ENCODE measurements at places on chromosomes 1 and 21.

GRCh38 chr1:116352349-116352813 is 20.7 kb upstream of the ATP1A1 start:
- no peak for DNase-seq

DNA sequence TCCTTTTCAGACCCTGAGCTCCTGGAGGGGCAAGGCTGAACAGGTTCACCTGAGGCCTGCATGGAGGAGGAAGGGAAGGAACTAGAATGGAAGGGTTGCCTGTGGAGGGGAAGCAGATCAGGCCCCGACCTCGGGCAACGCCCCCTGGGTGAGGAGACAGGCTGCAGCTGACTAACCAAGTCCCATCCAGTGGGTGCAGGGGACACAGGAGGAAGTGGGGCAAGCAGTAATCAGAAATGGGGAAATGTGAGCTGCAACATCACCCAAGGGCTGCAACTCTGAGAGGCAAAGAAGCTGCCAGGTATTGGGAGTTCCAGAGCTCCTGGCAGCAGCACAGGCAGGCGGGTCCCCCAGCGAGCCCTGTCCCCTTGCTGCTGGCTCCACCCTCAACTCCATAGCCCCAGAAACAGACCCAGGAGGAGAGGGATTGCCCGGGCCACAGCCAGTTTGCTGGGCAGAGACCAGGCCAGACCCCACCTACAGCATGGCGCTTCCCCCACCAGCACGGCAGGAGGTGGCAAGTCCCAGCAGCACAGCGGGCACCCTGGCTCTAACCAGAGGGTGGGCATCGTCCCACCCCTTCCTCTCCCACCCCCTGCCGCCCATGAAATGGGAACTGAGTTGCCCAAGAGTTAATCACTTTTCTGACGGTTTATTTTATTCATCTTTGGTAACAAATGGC is 38.5 kb downstream of the MRPL37 start:
- no peak for DNase-seq

DNA sequence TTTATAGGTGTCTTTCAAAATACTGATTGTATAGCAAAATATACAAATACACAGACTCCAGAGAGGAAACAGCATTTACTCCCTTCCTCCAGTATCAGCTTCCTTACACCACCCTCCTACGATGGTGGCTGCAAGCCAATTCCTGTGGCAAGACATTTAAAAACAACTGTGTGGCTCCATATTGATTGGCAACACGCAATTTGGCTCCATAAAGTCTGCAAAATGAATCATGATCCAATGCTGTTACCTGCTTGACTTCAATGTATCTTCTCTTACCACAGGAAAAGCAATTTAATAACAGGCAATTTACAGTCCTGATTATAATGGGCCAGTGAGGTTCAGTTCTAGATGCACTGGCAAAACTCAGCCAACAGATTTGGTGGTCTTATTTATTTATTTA is 19.7 kb upstream of the ATP6V1G3 start:
- DNase-seq: no peak

GRCh38 chr1:14969006-14969405 is 184.5 kb upstream of the TMEM51 start:
- DNase-seq: no peak

GRCh38 chr1:207188901-207189300 is 84.9 kb downstream of the C4BPA start:
- DNase-seq: no peak

DNA sequence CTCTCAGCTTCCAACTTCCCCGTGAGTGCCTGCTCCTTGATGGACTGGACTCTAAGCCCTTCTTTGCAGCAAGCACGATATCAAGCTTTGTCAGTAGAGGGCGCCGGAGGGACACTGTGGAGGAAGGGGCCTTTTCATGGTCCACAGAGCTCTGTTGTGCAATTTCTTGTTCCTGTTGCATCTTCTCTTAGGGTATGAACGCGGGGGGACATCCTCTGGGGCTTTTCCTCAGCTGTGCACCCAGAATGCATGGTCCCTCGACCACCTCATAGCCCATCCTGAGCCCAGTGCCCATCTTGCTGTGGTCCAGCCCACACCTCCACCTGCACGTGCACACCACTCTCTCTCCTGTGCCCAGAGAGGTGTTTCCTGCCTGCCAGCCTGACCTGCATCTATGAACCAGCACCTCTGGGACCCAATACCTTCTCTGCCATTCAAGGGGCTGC is 556.8 kb downstream of the PTPRU start:
- peak; percentile 68 for DNase-seq

GRCh38 chr1:200874694-200875093 is 1.9 kb downstream of the GPR25 start:
- no peak for DNase-seq

DNA sequence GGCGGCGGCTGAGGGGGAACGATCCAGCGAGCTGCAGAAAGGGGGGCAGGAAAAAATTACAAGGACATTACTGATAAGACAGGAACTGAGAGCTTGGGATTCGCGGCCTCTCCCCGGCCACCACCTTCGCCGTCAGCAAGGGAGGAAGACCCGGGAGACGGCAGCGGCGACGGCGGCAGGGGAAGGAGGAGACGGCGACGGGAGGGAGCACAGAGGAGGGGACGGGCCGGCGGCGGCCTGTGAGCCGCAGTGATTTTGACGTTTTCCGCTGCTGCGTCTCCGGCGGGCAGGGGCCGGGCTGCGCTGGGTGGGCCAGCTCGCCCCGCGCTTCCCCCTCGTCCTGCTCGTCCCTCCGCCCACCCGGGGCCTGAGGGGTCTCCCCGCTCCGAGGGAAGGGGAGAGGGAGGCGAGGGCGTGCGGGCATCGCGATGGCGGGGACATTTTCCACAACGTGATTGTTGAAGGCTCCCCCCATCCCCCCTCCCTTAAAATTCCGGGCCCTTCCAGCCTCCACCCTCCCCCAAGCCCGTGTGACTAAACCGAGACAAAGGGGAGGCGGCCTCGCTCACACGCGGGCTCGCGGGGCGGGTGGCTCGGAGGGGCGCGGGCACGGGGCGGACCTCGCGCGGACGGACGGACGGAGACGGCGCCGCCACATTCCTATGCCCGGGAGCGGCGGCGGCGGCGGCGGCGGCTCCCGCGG is 407 bp downstream of the CAMSAP2 start:
- peak; percentile 81 for DNase-seq

DNA sequence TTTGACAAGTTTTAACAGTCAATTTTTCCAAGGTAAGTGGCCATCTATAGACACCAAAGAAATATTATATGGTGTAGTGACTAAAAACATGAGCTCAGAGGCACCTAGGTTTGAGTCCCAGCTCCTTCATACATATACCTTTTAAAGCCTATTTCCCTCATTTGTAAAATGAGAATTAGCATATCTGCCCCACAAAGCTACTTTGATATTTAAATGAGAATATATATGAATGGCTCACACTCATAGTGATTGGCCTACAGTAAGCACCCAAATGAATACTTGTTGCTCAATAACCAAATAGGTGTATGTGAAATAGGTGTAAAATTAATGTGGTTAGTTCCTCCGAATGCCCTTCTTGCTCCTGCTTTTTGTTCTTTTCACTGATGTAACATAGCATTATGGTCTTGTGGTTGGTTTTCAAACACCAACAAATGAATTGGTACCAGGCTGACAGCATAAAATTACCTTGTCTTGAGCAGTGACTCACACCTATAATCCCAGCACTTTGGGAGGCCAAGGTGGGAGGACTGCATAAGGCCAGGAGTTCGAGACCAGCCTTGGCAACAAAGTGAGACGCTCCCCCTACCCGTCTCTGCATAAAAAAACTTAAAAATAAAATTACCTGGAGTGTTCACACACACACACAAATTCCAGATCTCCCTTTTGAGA is 25.3 kb downstream of the CNIH4 start:
- DNase-seq: no peak

DNA sequence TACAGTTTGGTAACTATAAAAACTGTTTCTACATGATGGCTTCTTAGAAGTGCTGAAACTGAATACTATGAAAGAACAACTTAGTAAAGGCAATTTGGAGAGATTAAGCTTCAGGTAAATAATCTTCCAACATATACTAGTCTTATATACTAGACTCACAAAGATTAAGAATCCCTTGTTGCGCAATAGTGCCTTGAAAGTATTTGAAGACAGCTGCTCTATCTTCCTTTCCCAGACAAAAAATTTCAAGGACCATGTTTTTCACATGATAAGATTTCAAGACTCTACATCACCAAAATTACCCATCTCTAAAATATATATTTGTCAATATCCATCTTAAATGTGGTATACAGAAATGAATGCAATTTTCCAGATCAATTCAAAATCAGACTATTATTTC is 37.7 kb upstream of the ASPM start:
- no peak for DNase-seq

DNA sequence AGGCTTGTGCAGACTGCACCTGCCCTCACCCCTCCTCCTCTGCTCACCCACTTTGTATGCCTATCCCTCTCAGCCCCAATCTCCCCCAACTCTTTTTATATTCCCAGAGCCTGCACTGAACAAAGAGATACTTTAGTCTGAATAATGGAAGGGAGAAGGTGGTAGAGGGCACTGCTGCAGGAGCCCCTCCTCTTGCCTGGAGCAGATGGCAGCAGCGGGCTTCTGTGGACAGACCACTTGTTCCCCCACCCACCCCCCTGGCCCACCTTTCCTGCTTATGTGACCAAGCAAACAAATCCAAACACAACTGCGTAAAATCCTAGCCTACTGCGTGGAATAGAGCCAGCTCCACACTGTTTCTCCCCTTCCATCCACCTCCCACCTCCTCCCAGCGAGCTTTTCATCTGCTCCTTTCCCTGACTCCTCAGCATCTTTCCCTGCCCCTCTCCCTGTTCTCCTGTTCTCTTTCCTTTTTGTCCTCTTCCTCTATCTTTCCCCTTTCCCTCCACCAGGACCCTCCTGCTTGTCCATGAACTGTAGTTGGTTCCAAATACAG is 27.5 kb downstream of the RGS8 start:
- DNase-seq: no peak

- no peak for DNase-seq
Measured at GRCh38 chr1:162417650-162418049, 5.7 kb upstream of the SH2D1B start.

GRCh38 chr1:6440198-6441126 is 15.9 kb downstream of the ESPN start:
- no peak for DNase-seq

DNA sequence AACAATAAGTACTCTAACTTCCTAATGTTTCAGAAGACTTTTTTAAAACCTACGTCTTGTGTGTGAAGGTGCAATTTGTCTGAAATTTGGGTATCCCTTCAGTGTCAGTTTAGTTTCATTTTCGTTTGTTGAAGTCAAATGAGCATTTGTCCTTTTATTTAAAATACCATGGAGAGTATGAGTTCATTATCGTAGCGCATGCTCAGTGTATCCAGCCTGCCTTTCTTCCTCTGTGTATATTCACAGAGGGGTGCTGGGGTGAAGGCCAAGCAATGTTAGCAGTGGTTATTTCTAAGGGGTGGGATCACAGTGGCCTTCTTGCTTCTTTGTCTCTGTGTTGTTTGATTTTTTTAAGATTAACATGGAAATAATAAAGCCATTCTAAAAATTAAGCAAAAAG is 43.2 kb downstream of the CNN3 start:
- no peak for DNase-seq

- DNase-seq: no peak
Measured at GRCh38 chr1:87898431-87898830, 569.8 kb downstream of the LMO4 start.

DNA sequence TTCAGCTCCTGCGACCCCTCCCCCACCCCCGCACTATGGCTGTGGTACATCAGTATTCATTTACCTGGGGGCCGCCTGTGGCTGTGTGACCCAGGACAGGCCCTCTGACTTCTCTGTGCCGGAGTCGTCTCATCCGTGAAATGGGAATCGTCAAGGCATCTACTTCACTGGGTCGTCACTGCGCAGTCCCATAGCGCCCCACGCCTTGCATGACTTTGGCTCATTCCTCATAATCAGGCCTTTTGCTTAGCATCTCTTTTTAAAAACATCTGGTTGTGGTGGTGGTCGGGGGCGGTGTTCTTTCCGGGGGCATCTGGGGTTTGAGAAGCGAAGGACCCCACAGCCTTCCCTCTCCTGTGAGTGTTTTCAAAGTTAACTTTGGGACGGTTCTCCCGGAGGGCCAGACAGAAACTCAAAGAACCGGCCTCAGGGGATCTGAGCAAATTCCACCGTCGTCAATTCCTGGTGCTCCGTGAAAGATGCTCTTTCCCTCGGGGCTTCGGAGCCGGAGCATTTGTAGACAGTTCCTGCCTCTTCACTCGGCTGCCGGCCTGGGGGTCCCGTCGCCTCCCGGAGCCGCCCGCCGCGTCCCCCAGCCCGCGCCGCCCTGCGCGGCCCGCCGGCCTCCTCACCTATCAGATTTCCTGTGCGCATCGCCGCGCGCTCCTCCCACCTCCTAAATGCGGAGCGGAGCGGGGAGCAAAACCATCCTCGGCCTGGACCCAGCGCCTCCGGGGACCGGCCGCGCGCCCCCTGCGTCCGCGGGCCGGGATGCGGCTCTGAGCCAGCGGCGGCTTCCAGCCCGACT is at the start of gene B3GALT5:
Gene B3GALT5 (plus strand): TSS at position 708 of the 808 bp plus-strand sequence. CDS start 47,620 bp downstream, outside the sequence.
- no peak for DNase-seq

DNA sequence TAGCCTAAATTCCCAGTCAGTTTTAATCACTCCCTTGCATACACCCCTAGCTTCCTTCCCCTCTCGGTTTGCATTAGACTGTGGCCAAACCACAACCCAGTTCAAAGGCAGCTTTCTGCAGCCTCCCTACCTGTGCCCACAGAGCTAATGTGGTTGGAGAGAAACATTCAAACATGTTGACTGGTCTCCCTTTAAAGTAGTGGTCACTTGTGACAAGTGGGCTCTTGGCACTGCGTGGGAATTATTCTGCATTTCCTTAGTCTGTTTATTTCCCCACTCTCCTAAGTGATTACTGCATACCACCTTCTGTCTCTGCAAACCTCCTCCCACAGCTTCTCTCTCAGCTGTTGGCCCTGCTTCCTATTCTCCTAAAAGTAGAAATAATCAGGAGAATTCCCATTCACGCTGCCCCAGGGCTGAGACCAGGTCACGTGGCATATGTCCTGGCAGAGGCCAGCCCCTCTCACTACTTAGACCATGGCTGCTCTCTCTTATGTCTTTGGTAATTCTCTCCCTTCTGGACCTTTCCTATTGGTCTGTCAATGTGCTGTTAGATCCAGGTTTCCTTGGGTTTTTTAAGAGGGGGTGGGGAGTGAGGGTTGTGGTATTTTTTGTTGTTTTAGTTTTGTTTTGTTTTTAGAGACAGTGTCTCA is 38.4 kb upstream of the CD101 start:
- DNase-seq: no peak

- no peak for DNase-seq
Measured at GRCh38 chr1:82752046-82752445, 951.3 kb downstream of the ADGRL2 start.

DNA sequence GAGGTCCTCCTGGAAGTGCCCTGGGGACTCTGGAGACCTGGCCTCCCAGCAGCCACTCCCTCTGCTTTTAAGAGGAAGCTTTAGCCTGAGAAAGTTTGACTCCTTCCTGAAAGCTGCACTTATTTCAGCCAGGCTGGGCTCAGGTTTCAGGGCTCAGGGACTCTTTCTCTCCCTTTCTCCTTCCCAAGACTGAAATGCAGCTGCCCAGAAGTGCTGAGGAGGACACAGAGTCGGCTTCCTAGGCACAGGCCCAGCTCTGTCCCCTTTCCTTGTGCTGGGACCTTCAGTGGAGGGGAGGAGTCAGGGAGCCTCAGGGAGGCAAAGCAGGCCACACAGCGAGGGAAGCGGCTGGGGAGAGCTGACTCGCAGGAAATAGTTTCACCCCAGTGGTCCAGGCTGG is 137.3 kb downstream of the NAV1 start:
- no peak for DNase-seq
